Smooth muscle cell of the brain vasculature (primary cell): ENCODE measurements at places on chromosomes 1 and 21.

DNA sequence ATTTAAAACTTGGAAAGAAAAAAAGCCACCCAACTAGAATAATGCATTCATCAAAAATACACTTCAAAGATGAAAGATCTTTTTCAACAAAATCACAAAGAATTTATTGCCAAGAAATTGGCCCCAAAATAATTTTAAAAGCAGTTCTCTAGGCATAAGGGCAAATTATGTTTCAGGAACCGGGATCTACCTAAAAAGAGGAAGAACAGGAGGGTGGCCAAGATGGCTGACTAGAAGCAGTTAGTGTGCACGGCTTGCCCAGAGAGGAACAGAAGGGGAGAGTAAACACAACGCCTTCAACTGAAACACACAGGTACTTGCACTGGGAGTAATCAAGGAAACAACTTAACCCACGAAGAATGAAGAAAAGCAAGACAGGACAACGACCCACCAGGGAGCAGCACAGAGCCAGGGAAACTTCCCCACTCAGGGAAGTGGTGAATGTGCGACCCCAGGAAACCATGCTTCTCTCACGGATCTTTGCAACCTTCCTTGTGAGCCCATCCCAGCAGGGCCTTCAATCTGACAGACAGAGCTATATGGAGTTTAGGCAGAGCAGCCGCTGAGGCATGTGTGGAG is 46.1 kb downstream of the ACKR1 start:
- no peak for DNase-seq

DNA sequence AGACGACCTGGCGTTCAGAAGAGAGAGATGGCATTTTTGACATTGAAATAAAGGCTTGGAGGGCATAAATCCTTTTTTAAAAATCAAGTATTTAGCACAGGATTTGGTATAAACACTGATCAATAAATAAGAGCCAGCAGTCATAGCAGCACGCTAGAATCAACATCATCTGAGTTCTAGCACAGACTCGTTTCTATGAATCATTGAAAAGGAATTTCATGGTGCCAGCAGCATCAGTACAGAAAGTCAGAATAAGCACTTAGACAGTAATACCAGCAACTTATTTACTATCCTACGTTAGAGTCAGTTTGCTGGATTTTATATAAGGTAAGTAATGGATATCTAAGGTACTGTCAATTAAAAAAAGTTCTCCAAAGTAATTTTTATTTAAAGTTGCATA is 119.3 kb downstream of the HLCS start:
- DNase-seq = peak; percentile 43

- no peak for DNase-seq
Observed at GRCh38 chr1:110638058-110638457, 31.9 kb upstream of the KCNA2 start.

GRCh38 chr1:222335586-222335985 is 212.3 kb downstream of the HHIPL2 start:
- DNase-seq = no peak

DNA sequence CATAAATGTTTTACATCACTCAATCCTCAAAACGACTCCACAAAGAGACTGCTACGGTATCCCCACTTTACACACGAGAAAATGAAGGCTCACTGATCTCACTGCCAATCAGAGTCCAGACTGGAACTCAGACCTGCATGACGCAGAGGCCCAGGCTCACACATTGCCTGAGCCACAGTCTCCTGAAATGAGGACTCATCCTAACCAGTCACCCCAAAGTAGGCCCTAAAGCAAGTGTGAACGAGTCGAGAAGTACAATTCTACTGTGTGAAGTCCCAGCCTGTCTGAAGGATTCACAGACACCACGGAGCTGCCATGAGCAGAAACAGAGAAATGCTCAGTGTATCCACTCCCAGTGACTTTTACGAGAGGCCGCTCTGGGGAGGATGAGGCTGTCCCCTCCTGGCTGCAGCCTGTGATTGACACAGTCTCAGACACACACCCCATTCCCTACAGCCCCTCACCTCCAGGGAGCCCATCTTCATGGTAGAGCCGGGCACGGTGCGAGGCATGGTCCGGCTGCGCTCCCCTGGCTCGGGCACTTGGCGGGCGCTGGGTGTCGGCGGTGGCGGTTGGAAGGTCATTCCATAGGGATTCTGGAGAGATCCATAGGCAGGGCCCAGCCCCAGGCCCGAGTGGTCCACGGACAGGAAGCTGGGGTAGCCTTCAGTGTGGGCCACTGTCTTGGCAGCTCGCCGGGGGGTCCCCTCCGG is 26.7 kb upstream of the COL16A1 start:
- no peak for DNase-seq

DNA sequence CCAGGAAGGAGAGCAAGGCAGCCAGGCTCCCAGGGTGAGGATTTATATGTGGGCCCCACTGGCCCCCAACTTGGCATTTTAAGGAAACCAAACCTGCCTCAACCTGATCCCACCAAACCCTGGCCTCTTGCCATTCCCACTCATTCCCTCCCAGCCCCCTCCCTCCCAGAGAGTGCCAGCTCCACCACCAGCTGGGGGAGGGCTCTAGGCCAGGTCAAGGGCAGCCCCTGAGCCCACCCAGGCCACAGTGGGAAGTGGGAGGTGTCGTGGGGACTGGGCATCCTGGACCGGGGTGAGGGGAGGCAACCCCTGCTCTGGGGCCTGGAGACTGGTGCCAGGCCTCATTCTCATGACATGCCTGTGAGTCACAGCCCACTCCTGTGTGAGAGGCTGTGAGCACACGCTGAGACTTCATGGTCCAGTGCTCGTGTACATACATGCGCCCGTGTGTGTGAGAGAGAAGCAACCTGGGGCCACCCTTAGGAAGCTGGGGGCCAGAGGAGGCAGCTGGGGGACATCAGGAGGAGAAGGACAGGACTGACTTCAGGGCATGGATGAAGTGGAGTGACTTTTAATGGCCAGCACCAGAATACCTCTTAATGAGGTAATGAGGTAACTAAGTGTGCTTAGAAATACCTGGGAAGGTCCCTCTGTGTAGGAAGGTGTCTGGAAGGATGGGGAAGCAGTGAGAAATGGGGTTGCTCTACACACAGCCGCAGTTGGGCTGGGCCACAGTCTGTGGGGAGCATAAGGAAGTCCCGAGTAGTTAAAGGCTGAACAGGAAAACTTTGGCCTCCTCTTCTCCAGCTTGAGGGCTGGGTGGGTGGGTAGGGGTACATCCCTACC is at the start of gene S100A2:
S100A2 (minus strand) TSS at position 316 of the 846 bp plus-strand sequence. CDS start 1,967 bp downstream, outside the sequence.
- DNase-seq = no peak

- no peak for DNase-seq
Observed at GRCh38 chr1:193979219-193979618, 792.8 kb upstream of the B3GALT2 start.

DNA sequence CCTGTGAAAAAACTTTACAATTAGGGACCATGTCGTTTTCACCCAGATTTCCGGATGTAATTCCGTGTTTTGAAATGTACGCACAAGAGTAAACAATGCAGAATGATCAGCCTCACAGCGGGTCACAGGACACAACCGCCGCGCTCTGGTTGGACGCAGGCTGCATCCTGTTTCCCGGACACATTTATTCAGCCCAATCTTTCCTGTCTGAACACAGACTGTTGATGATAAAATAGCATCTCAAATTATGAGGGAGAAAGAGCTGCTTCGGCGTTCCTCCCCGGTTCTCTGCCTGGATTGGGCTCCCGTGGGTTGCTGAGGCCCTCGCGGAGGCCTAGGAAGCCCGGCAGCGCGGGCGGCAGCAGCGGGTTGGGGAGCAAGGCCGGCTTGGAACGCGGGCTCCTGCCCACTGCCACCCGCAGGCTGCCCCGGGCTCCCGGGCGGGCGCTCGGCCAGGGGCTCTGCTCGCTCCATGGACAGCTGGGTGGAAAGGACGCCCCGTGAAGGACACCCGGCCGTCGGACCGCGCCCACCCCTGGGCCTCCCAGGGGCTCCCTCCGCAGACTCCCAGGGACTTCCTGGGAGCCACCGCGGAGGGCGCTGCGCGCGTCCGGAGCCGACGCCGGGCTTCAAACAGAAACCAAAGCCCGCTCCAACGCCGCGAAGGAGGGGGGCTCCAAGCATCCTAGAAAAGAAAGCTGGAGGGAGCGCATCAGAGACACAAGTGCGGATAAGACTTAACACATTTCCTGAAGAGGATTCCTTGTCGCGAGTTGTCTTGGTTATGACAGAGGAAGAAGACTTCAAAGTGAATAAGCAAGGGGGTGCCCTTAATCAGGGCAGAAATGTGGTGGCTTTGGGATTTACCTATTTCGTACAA is 122.3 kb downstream of the ESRRG start:
- peak; percentile 51 for DNase-seq

DNA sequence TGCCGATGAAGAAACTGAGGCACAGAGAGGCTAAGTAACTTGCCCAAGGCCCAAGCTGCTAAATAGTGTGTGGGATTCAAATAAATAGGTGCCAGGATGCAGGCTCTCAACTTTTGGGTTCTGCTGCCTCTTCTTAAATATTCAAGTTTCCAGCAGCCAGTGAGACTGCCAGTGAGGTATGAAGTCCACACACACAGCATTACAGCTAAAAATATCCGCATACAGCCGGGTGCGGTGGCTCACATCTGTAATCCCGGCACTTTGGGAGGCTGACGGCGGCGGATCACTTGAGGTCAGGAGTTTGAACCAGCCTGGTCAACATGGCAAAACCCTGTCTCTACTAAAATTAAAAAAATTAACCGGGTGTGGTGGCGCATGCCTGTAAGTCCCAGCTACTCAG is 78.4 kb upstream of the DIRAS3 start:
- DNase-seq = no peak

DNA sequence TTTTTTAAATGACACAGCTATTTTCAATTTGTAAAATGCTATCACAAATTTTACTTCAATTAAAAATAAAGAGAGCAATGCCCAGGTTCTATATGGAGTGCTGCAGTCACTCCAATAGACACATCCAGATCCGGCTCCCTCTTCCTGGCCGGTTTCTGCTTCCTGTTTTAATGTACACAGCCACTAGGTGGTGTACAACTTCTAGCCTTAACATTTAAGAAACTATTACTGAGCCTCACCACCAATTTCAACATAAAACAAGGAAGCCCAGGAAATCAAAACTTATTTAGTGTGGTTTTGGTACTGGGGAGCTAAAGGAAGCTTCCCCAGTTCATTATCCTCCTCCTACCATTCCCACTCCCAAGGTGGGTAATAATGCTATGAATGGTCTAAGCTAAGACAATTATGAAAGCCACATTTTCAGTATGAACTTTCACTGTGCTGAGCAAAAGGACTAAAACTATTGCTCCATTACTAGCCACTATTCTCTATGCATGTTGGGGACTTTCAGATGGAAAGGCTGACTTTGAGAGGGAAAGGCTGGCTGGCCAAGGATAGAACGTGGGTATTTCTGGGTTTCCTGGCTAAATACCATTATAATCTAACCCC is 25.5 kb upstream of the MTMR11 start:
- DNase-seq = peak; percentile 50

- DNase-seq = no peak
Observed at GRCh38 chr1:2451741-2452140, 24.3 kb upstream of the PLCH2 start.
